ENCODE measurements at places on chromosomes 6 and 20. TPM values are rescaled to one million over a fixed set of nuclear protein-coding genes. Genes with fewer than 3 reads are reported as not detected.

- no peak for DNase-seq
- H3K4me1 ChIP-seq = peaks cover 47% of the 10 kb centered on the region
- H3K27me3 ChIP-seq = no peaks in the 10 kb centered on the region
- no peaks in the 10 kb centered on the region for H3K36me3 ChIP-seq
- peak overlapping the region; percentile 100 for H3K4me3 ChIP-seq
These were observed 556 bp upstream of the YWHAB start for GRCh38 chr20:44884907-44885391.

DNA sequence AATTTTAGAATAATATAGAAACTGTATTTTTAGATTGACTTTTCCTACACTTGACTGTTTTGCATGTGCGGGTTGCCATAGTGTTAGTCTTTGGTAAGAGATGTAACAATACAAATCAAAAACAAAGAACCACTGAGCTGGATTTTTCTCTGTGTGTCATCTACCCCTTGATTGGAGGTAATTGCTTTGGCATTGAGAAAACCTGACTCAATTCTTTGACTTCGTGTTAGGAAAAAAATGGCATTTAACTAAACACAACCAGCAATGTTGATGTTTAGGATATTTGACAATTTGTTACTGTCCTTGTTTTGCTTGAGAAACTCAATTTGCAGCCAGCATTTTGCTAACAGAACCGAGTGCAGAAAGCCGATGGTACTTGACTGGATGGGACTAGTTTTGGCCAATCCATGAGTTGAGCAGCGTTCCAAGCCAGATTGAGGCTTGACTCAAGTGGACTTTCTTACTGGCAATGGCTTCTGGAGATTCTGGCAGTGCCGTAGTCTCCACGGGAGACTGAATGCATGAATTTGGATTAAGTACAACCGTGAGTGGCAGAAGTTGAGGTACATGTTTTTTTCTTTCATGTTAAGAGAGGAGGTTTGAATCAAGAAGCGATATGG is 17.1 kb downstream of the TPBG start:
- DNase-seq = no peak
- no peak overlapping the region for H3K4me3 ChIP-seq
- H3K36me3 ChIP-seq = no peaks in the 10 kb centered on the region
- no peaks in the 10 kb centered on the region for H3K27me3 ChIP-seq
- no peaks in the 10 kb centered on the region for H3K4me1 ChIP-seq

DNA sequence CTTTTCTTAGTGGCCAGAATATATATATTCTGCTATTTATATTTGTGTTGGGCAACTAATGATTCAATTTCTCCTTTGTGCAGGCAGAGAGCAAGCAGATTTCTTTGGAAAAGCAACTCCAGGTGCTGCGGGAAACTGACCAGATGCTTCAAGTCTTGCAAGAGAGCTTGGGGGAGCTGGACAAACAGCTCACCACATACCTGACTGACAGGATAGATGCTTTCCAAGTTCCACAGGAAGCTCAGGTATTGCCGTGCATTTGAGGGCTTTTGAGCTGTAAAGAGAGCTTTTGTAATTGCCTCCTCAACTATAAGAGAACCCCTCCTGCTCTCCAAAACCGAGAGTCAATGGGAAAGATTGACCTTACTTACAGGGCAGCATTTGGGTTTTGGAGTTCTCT is 203.5 kb downstream of the UTRN start:
- no peak overlapping the region for H3K27ac ChIP-seq
- DNase-seq = no peak
- H3K4me3 ChIP-seq = no peak overlapping the region
- H3K36me3 ChIP-seq = peaks cover 75% of the 10 kb centered on the region

CLVS2 gene
- total RNA-seq = 0.15 TPM

GRCh38 chr6:123802351-123802696 is 1.3 kb upstream of the NKAIN2 start:
- H3K4me3 ChIP-seq = peak overlapping the region; percentile 56
- peaks cover 16% of the 10 kb centered on the region for H3K4me1 ChIP-seq
- no peak for DNase-seq
- H3K36me3 ChIP-seq = no peaks in the 10 kb centered on the region

DNA sequence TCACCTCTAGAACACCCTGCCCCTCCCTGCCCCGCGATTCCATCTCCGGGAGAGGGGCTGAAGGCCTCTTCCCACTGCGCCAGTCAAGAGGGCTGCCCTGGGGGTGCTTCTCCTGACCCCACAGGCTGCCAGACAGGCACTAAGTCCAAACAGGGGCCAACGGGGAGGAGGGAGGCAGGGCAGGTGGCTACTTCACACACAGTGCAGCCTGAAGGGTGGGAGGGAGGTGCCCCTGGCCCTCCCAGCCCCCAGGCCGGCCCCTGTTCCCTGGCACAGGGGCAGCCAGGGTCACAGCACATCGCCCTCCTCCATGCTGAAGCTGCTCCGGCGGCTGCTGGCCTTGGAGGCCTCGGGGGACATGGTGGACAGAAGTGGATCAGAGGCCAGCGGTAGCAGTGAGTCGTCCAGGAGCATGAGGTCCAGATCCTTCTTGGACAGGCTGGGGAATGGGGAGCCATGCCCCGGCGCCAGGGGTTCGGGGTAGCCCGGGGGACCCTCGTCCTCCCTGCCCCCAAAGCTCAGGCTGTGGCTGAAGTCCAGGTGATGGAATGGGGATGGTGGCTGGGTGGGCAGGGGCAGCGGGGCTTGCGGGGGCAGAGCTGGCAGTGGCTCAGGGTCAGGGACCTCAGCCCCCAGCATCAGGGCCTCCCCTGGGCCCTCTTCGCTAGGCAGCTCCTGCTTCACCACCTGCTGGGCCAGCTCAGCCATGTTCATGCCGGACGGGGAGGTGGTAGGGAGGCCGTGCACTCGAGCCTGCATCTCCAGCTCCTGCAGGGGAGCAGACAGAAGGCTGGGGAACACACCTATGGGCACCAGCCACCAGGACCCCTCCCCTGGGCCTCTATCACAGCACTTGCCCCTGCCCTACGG is 46.3 kb downstream of the MDFI start:
- DNase-seq = no peak
- H3K27ac ChIP-seq = no peak overlapping the region
- peaks cover 30% of the 10 kb centered on the region for H3K4me1 ChIP-seq
- H3K27me3 ChIP-seq = no peaks in the 10 kb centered on the region

SLC12A5 gene
- not detected for total RNA-seq

- no peaks in the 10 kb centered on the region for H3K36me3 ChIP-seq
- peaks cover 17% of the 10 kb centered on the region for H3K4me1 ChIP-seq
- H3K27me3 ChIP-seq = no peaks in the 10 kb centered on the region
- DNase-seq = no peak
- no peak overlapping the region for H3K4me3 ChIP-seq
These were observed 294.0 kb downstream of the SOX4 start for GRCh38 chr6:21887231-21888185.

GRCh38 chr6:133432021-133432989 is 191.1 kb downstream of the EYA4 start:
- H3K4me1 ChIP-seq = no peaks in the 10 kb centered on the region
- no peak overlapping the region for H3K27ac ChIP-seq
- no peak overlapping the region for H3K4me3 ChIP-seq
- no peak for DNase-seq
- no peaks in the 10 kb centered on the region for H3K27me3 ChIP-seq

C4B gene
- 9.4 TPM for total RNA-seq

GRCh38 chr6:136166815-136167214 is 83.3 kb downstream of the MTFR2 start:
- H3K4me1 ChIP-seq = no peaks in the 10 kb centered on the region
- H3K4me3 ChIP-seq = no peak overlapping the region
- no peak for DNase-seq

- H3K36me3 ChIP-seq = no peaks in the 10 kb centered on the region
- no peaks in the 10 kb centered on the region for H3K27me3 ChIP-seq
- H3K27ac ChIP-seq = no peak overlapping the region
These were observed 33.3 kb upstream of the SASH1 start for GRCh38 chr6:148309301-148309700.

DHX16 gene
- total RNA-seq = 42.8 TPM

MYL9 gene
- 29.4 TPM for total RNA-seq

FAM83B gene
- 153 TPM for total RNA-seq

Data from suprapubic skin (tissue), 4 donors.